Skeletal muscle tissue (tissue), 5 donors: ENCODE measurements at places on chromosomes 13 and 19. TPM values are rescaled to one million over a fixed set of nuclear protein-coding genes. Genes with fewer than 3 reads are reported as not detected.

Gene SLC5A5
- not detected for total RNA-seq

Gene CFAP97D2
- total RNA-seq, result not detected

Gene CDX2
- total RNA-seq, result not detected

Gene HNRNPA1L2
- 1.6 TPM for total RNA-seq

Gene ZNF486
- 8.4 TPM for total RNA-seq

Gene MEDAG
- total RNA-seq, result 11.5 TPM

Gene ZNF235
- total RNA-seq, result 8.9 TPM

Gene WASF3
- 4.7 TPM for total RNA-seq

Gene CYP4F8
- total RNA-seq, result not detected

Gene COX7A1
- total RNA-seq, result 141 TPM

Gene POU2F2
- 0.52 TPM for total RNA-seq

Gene DMPK
- 160 TPM for total RNA-seq

Gene FUT1
- total RNA-seq, result 1.0 TPM

Gene ZNF845
- 3.7 TPM for total RNA-seq

Gene CLEC4G
- 0.52 TPM for total RNA-seq
